ENCODE measurements at places on chromosomes 3 and 15. TPM values are rescaled to one million over a fixed set of nuclear protein-coding genes. Genes with fewer than 3 reads are reported as not detected.

DNA sequence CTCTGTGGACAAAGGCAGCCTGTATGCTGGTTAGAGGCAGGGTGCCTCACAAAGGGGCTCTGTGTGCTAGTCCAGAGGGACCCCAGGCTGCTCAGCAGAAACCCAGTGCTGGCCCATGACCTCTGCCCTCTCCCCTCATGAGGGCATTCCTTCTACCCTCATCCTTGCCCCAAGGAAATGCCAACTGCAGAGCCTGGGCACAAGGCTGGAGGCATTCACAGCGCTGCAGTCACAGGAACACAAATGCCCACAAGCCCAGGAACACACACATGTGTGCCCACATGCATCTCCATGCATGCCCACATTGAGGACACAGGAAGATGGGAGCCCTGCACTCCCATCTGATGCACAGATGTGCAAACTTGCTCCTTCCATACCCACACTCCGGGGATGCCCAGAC, 3.8 kb downstream of the INKA1 start:
- H3K4me3 ChIP-seq, result no peak overlapping the region
- no peaks in the 10 kb centered on the region for H3K27me3 ChIP-seq
- DNase-seq, result no peak
- peaks cover 47% of the 10 kb centered on the region for H3K4me1 ChIP-seq
- peaks cover 38% of the 10 kb centered on the region for H3K36me3 ChIP-seq

- no peak for DNase-seq
- H3K36me3 ChIP-seq, result peaks cover 60% of the 10 kb centered on the region
- H3K4me3 ChIP-seq, result no peak overlapping the region
- no peaks in the 10 kb centered on the region for H3K27me3 ChIP-seq
- no peaks in the 10 kb centered on the region for H3K4me1 ChIP-seq
- H3K27ac ChIP-seq, result no peak overlapping the region
Measured at GRCh38 chr3:4408958-4409357, 58.1 kb downstream of the SUMF1 start.

DNA sequence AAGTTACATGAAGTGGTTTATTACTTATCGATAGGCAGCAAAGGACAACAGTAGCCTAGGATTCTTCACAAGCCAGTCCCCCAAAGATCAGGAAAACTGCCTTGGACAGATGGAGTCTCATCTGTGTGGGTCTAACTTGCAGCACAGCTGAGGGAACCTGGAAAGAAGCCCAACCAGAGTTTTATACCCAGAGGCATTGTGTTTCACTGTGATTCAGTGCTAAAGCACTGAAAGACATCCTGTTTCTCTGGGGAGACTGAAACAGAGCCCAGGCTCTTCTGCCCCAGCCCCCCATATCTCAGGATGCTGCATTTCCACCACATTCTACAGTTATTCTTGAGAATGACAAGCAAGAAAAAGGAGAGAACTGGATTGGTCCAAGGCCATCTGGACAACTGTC, 48.2 kb upstream of the PYDC2 start:
- H3K4me3 ChIP-seq, result no peak overlapping the region
- no peak overlapping the region for H3K27ac ChIP-seq
- no peaks in the 10 kb centered on the region for H3K4me1 ChIP-seq
- H3K36me3 ChIP-seq, result no peaks in the 10 kb centered on the region
- no peak for DNase-seq

Gene DAZL
- total RNA-seq, result not detected

DNA sequence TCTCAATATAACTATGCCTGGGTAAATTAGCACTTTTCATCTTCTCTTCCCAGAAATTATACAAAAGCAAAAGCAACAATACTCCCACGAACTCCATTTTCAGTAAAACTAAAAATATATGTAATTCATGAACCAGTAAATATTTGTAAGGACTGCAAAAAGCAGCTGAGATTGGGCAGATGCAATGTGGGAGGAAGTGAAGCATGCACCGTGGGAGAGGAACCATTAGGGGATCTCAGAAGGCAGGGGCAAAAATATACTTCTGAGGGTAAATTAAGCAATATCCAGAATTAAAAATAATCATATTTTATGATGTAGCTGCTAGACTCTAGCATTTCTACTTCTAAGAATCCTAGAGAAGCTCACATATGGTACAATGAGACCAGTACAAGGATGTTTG, 20.2 kb downstream of the CFAP91 start:
- no peak overlapping the region for H3K27ac ChIP-seq
- DNase-seq, result no peak
- H3K36me3 ChIP-seq, result no peaks in the 10 kb centered on the region

GRCh38 chr3:107142786-107143575, 234.3 kb upstream of the CCDC54 start:
- no peaks in the 10 kb centered on the region for H3K36me3 ChIP-seq
- H3K4me3 ChIP-seq, result no peak overlapping the region
- no peak for DNase-seq
- H3K27me3 ChIP-seq, result no peaks in the 10 kb centered on the region
- no peaks in the 10 kb centered on the region for H3K4me1 ChIP-seq

DNA sequence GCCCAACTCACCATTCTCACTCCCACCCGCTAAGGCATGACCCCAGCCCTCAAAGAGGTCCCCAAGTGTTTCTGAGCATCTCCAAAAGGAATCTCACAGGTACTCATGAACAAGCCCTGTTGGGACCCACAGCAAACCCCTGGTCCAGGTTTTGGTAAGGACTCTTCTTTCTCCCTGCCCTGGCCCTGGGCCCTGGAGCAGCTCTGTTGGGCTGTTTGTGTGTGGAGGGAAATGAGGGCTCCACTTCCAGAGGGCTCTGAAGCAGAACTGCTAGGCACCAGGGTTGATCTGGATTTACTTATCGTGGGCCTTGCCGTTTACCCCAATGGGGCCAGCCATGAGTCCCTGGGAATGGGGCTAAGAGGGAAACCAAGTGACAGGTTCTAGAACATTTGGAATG, 92.9 kb downstream of the TLE3 start:
- H3K4me3 ChIP-seq, result no peak overlapping the region
- no peaks in the 10 kb centered on the region for H3K36me3 ChIP-seq
- H3K27me3 ChIP-seq, result no peaks in the 10 kb centered on the region
- H3K4me1 ChIP-seq, result no peaks in the 10 kb centered on the region

DNA sequence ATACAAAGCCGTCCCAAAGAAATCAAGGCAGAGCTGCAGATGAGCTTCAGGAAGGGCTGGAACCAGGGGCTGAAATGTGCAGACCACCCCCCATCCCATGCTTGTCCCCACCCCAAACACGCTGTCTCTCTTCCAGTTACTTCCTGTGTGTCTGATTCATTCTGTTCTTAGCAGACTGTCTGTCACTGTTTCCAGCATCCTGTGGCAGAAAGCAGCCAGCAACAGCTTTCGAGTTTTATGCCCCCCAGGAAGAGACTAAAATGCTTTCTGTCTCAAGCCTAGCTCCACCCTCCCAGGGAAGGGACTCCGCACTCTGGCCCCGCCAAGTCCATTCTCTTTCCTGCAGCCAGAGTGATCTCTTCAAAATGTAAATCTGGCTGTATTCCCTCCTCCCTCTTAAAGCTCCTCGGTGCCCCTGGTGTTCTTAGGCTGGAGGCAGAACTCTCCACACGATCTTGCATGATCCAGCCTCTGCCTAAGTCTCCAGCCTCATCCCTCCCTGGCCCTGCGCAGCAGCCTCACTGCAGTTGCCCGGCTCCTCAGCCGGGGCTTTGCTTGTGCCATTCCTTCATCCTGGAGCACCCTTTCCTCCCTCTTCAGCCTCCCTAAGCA, 41.5 kb downstream of the HRH1 start:
- no peak for DNase-seq
- no peaks in the 10 kb centered on the region for H3K36me3 ChIP-seq
- H3K27me3 ChIP-seq, result no peaks in the 10 kb centered on the region
- H3K4me1 ChIP-seq, result peaks cover 1% of the 10 kb centered on the region
- no peak overlapping the region for H3K4me3 ChIP-seq
- no peak overlapping the region for H3K27ac ChIP-seq

DNA sequence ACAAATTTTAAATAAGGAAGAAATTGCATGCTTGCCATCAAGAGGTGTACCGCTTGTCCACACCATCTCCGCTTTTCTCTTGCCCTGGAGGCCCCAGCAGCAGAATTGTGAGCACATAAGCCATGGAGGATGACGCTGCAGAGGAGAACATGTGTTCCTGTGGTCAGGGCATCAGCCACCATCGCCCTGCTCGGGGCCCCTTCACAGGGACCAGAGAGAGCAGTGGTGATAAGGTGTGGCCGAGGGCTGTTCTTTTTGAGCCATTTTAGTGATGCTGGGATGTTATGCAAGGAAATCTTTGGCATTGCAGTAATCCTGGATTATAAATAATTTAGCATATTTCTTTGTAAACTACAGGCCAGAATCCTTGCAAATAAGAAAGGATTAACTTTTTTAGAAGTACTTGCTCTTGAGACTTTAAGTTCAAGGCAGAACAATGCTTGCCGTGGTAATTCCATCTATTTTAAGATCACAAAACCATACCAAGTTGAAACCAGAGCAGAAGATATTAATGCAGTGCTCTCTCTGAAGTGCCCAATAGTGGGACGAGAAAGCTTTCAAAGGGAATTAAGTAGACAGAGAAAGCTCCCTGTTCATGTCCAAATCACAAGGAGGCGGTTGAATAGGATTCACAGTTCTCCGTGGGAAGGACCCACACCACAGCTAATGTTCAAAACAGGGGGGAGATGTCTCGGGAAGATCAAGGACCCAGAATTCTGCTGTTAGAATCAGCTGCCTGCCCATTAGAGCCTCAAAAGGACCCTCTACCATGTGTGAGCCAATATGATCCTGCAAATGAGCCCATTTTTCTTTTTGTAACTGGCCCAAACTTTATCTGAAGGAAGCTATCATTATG, 338.5 kb downstream of the RORA start:
- no peak overlapping the region for H3K27ac ChIP-seq
- H3K4me1 ChIP-seq, result peaks cover 13% of the 10 kb centered on the region
- no peak overlapping the region for H3K4me3 ChIP-seq
- DNase-seq, result no peak
- H3K36me3 ChIP-seq, result no peaks in the 10 kb centered on the region

DNA sequence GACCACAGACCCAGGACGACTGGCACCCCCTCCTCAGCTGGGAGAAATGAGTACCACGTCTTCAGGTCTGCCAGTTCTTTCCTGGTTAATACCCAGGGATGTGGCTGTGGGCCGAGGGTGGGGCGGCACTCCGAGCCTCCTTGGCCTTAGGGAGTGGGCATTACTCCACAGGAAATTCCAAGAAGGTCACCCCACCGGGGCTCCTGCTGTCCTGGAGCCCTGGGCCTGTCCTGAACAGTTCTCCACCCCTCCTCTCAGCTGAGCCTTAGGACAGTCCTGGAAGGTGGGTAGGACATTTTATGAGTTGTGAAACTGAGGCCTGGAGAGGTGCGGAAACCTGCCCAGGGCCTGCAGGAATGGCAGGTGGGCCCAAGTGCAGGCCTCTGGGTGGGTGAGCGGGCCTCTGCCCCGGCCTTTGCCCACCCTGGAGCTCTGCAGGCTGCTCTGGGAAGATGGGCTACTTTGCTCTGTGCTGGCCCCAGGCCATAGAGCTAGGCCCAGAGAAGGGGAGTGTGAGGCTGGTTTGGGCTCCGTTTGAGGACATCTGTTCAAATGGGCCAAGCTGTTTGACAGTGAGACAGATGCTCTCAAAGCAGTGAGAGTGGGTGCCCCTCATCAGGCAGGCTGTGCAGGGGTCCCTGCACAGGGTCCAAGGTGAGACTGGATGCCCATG, 103.1 kb downstream of the TMEM266 start:
- H3K27me3 ChIP-seq, result no peaks in the 10 kb centered on the region
- H3K27ac ChIP-seq, result no peak overlapping the region
- peaks cover 12% of the 10 kb centered on the region for H3K4me1 ChIP-seq
- no peaks in the 10 kb centered on the region for H3K36me3 ChIP-seq

Gene LTK
- 0.39 TPM for total RNA-seq
